Memory B cell (primary cell): ENCODE measurements at places on chromosomes 4 and X.

DNA sequence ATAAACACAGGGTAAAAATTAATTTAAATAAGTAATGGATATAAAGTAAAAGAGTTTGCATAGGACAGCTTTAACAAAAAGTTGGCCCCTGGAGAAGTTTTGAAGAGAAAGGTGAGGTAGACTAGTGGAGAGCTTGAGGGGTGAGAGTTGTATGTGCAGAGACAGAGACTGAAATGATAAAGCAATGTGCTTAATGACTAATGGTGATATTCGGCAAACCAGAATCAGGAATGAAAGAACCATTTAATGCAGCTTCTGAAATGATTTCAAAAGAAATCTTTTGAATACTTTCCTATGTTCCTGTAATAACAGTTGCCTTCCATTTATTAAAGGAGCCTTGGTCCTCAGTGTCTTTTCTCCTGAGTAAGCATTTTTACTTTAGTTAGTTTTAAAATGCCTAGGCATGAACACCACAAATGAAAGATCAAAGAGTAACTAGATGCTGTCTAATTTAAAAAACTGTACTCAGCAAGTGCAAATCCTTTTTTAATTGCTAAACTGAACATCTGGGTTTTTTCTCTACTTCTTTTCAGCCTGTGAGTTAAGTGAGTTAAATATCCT, 28.5 kb downstream of the CAMK2D start:
- DNase-seq = no peak

- no peak for DNase-seq
Measured at GRCh38 chr4:155509555-155509954, 132.8 kb upstream of the MAP9 start.

DNA sequence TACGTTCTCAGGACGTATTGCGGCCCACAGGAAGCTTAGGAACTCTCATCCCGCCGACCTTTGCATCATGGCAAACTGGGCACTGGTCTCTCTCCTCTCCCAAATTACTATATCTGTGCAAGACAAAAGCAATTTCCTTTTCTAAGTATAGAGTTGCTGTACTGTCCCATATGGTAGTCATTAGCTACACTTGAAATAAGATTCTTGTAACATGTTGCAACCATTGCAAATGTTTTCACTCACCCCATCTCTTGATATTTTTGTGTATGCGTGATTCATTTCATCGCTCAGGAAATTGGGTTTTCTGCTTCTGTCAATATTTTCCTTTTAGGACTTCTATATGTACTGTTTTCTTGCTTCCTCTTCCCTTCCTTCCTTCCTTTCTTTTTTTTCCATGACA, 15.7 kb downstream of the ARMCX6 start:
- DNase-seq = no peak

DNA sequence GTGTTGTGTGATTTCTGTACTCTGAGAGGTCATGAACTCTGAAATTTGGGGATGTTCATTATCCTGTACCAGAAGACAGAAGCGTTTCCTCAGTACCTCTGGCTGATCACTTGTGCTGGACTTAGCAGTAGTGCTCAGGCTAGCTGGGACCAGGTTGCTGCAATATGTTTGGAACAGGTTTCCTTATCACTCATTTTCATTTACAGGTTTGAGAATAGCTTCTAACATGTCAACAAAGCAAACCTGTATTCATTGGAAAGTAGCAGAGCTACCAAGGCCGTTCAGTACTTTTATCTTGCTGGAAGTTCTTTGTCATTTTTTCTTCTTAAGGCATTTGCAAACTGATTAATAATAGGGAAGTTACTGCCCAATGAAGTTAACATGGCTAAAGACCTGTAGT, 242.9 kb upstream of the ANKRD50 start:
- DNase-seq = no peak

- DNase-seq = no peak
Measured at GRCh38 chr4:135032670-135033069, 831.1 kb upstream of the PABPC4L start.

DNA sequence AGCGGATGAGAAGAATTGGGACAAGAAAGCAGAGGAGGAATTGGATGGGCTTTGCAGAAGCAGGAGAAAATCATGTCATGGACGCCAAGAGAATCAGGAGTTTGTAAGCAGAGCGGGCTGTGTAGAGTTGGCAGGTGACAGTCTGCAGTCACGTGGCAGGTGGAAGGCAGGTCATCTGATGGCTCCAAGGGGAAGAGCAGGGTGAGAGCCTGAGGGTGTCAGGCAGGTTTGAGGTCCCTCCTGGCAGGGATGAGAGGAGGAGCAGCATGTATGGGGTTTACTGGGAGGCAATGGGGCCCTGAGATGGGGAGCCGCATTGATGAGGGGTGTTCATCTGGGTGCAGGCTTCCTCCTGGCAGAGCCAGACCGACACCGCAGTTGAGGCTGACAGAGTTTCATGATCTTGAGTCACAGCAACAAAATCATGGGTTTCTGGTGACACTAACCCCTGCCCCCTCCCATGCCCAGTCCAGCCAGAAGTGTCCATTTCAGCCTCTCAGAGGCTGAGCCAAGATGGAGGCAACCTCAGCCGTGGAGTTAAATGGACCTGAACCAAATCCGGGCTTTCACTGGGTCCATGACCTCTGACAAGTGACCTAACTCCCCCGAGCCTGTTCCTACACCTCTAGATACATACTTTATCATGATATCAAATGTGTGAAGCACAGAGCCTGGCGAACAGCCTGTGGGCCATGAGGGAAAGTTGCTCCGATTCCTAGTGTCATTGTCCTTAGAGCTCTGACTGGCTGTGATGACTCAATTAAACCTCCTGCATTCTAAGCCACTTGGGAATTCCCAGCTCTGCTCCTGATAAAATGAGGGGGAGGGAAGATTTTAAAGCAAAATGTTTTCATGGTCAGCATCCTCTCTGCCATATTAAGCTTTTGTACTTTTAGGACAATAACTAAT, 36.1 kb downstream of the EVC start:
- DNase-seq = no peak

DNA sequence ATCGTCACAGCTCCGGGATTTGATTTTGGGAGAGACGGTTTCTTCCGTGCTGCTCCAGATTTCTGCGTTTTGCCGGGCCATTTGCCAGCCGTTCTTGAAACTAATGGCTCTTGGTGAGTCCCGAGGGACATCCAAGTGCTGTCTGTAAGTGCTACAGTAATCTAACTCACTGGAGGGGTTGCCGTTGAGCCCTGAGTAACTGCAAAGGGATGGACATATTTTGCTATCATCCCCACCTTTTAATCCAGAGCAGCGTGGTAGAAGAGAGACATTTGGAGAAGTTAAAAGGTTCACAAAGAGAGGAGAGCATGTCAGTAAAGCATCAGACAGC, 88.9 kb upstream of the PDLIM3 start:
- no peak for DNase-seq

- DNase-seq = no peak
Measured at GRCh38 chrX:107766470-107767150, 9.0 kb downstream of the TSC22D3 start.

DNA sequence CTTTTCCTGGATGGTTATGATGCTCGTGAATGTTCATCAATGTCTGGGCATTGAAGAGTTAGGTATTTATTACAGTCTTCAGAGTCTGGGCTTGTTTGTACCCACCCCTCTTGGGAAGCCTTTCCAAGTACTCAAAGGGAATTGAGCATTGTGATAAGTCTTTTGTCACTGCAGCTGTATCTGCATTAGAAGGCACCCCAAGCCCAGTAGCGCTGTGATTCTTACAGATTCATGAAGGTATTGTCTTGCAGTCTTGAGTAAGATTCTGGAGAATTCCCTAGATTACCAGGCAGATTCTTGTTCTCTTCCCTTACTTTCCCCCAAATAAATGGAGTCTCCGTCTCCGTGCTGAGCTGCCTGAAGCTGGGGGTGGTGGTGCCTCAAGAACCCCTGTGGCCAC, 173.4 kb upstream of the HUWE1 start:
- no peak for DNase-seq

DNA sequence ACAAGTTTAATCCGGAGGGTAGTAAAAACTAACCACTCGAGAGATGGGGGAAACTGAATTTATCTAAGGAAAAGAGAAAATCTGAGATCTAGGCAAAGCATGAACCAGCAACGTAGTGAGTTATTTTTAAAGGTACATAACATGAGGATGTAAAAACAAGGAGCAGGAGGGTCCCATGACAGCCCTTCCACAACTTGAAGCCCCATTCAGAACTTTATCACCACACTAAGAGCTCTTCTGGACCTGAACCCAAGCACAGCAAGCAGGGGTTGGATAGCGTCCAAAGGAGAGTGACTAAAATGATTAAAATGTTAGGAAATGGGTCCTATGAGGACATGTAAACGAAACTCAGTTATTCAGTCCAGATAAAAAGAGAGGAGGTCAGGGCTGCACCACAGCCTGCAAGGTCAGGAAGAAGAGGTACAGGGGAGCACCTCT, 16.2 kb downstream of the SH3RF1 start:
- no peak for DNase-seq

GRCh38 chrX:153312041-153312440, 9.5 kb downstream of the PNMA6F start:
- no peak for DNase-seq

DNA sequence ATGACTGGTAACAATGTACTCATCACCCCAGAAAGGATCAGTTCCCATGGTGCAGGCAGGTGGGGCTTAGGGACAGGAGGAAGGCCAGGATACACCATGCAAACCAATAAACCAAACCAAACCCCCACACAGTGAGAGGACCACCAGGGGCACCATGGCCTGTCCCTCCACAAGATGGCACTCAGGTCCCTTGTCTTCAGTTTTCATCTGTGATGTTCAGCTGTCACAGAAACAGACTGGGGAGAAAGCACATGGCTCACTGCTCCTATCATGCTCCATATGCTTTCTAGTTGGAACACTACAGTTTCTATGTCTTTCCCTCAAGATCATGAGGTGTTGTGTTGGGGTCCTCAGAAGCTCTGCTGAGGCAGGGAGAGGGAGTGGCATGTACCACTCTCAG, 10.1 kb downstream of the HS3ST1 start:
- no peak for DNase-seq

DNA sequence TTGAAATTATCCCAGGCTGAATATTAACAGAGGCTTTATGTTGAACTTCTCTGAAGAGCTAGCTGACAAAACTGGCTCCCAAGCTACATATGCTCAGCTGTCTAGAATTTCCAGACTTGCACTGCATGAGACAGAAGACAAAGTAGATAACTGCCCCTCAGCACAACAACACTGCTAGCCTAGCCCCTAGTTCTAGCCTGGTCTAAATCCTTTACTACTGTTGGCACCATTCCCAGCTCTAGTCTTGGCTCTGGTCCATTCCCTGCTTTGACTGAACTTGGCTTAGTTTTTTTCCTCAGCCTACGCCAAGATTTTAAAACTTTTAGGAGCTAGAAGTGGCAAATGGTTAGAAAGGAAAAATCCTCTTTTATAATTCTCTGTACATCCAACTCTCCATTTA, 7.6 kb upstream of the OPHN1 start:
- DNase-seq = no peak

DNA sequence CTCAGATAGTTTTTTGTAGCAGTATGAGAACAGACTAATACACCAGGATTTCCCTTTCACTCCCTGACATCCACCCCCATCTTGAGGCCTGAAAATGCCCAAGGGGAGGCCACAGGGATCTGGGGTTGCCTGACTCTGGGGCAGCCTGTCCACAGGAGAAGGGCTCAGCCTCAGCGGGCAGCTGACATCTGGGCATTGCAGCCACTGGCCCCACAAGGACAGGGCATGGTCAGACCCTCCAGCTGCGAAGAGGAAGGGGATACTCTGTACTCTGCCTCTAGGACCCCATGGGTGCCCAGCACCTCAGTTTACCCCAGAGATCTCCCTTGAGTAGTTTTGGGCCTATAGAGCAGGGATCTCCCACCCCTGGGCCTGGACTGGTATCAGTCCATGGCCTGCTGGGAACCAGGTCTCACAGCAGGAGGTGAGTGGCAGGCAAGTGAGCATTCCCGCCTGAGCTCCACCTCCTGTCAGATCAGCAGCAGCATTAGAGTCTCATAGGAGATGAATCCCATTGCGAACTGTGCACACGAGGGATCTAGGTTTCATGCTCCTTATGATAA, 138.9 kb downstream of the HMX1 start:
- no peak for DNase-seq

DNA sequence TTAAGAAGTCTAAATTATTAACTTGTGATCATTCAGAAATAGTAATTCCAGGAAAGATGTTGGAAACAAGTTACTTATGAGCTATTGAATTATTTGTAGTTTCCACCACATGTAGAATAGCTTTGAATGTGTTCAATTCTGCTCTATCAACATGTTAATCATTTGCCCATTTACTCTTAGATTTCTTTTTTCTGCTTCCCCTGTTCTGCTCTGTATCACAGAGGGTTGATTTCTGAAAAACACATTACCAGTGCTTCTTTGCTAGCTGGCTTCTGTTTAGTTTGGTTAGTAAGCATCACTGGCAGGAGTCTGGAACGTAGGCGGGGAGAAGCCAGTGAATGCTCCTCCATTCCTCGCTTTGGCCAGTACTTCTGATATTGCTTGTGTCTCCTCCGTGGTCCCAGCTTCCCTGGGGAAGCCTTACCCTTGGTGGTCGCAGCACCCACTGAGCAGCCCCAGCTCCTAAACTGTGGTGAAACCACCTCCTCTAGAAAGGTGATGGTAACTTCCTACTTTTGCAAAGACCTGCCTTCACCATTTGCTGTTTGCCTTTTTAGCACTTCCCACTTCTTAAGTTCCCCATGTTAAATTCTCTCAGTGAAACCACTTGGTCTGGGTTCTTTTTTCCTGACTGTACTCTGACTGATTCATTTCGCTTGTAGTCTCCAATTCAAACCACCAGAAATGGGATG, 40.3 kb upstream of the GALNT7 start:
- no peak for DNase-seq

DNA sequence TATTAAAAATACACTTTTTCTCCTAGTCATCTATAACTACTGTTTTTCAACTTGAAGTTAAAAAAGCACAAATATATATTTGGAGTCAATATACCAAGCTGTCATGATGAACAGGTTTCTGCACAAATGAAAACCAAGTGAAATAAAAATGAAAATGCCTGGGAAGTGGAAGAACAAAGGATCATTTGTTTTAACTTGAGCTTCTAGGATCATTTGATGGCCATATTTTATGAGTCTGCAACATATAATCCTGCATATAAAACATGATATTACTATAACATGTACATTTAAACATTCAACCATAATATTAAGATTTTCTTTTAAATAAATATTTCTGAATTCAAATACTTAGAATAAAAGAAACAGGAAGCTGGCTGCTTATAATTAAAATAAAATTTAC, 8.5 kb upstream of the ARHGEF38 start:
- no peak for DNase-seq
